Nephron progenitor cell (in vitro differentiated cells): ENCODE measurements at places on chromosomes 2 and 18.

DNA sequence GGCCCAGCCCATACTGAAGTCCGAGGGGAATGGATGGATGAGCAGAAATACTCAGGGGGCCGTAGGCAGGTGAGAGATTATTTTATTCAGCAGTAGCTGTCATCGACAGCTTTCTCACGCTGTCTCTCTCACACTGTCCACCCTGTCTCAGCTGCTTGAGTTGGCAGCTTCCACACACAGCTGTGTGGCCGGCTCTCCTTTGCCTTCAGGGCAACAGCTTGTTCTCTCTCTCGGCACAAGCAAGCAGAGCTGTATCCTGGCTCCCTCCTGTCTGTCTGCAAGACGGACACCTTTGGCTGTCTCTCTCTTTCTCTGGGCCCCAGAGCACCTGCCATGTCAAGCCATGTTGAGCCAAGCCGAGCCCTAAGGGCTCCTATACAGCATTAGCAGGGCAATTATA, 9.8 kb upstream of the PAPOLG start:
- DNase-seq, result no peak

GRCh38 chr2:19848029-19848750, 53.6 kb downstream of the TTC32 start:
- no peak for DNase-seq

GRCh38 chr18:8411492-8411891, 197.7 kb upstream of the RAB12 start:
- no peak for DNase-seq

DNA sequence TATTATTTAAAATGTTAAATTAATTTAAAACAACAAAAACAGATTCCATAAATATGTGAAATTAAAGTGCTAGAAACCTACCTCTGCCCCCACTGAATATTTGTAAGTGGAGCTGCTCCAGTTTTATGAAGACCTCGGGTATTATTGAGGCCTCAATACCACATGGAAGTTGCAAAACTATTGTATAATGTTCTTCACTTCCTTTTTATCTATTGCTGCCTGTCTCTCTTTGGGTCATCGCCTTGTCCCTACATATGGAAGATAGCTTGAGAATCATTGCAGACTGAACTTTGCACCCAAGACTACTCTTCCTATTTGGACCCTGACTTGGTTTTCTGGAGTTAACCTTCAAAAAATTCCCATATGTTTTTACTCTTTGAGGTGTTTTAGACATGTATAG, 212.1 kb upstream of the NETO1 start:
- no peak for DNase-seq

GRCh38 chr2:85873679-85874078, 15.1 kb downstream of the ST3GAL5 start:
- DNase-seq, result no peak

DNA sequence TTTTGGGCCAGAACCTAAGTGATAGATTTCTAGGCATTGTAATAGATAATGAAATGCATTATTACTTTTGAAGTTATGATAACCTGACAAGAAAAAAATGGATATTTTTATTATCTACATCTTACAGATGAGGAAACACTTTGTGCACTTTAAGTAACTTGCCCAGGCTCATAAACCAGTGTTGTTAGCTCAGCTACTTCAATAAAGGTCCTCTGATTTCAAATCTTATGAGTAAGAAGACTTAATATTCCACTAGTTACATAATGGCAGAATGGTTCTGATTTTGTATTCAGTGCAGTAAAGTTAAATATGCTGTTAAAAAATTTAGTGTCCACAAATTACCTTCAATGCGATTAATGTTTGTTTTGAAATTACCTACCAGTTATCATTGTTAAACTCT, 199.0 kb downstream of the BABAM2 start:
- DNase-seq, result no peak

DNA sequence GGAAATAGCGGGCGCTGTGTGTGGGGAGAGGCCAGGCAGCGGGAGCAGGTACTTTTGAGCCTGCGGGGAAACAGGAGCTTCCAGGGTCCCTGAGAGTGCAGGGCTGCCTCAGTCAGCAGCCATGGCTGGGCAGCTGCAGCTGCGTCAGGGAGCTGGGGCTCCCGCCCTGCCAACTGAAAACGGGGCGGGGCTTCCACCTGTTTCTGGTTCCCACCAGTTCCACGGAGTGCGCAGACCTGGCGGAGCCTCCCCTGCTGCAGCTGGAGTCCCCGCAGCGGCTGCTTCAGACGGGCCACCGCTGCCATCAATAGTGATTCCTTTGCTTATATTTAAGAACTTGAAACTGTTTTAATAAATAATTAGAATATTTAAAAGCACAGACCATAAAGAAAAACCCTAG, 30.6 kb upstream of the RPRM start:
- DNase-seq, result no peak

GRCh38 chr2:121925466-121925865, 170.0 kb downstream of the TSN start:
- DNase-seq, result no peak

GRCh38 chr2:9678544-9678943, 47.7 kb upstream of the YWHAQ start:
- DNase-seq, result no peak

- DNase-seq, result no peak
Measured at GRCh38 chr2:208234786-208235185, 20.1 kb downstream of the IDH1 start.

DNA sequence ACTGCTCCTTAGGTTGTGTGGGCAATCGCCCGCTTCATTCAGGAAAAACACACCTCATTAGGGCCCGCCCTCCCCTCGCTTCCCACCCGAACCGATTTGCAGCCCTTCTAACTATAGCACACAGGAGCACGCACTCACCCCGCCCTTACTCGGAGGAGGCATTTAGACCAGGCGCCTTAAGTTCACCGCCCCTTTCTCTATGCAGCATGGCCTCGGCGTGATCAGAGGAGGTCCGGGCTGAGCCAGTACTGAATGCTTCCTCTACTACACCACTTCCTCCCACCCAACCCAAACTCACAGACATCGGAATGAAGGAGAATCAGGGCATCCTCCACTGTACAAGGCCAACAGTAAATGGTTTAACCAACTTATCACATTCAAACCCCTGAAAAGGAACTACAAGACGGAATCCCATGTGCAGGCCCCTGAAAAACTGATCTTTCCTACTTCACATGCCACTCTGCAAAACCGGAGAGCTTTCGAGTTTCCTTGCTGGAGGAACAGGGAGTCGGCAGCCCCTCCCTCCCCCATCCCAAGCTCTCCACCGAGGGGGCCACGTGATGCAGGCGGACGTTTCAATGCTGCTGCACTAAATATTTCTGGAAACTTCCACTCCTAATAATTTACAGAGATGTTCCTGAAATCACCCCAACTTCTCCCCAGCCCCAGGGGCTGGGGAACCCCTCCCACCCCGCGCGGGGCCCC, 1.4 kb downstream of the XPO1 start:
- peak; percentile 79 for DNase-seq

DNA sequence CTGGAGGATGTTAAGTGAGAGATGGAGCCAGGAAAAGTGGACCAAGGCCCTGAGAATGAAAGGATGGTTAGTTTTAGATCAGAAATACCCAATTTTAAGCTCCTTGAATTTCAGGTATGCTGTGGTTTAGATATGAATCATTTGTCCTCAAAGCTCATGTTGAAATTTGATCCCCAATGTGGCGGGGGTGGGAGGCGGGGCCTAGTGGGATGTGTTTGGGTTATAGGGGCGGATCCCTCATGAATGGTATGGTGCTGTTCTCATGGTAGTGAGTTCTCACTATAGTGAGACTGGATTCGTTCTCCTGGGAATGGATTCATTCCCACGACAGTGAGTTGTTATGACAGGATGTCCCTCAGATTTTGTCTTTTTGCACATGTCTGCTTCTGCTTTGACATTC, 11.4 kb downstream of the MYO5B start:
- DNase-seq, result no peak

DNA sequence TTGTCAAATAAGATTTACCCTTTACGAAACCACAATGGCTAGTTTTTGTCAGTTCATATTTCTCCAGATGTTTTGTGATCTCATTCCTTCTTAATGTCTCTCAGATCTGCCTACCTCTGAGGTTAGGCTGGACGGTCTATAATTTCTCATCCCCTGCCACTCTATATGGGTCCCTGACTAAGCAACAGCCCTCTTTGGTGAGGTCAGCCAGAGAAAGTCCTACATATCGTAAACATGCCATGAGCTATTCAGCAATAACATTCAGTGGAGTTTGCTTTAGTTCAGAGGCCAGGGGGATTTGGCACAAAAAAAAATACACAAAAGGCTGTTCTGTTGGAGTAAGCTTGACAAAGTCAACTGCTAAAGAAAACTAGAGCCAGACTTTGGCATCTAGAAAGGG, 192.1 kb upstream of the NCKAP5 start:
- DNase-seq, result no peak
